ENCODE measurements at places on chromosomes 6 and 20.

DNA sequence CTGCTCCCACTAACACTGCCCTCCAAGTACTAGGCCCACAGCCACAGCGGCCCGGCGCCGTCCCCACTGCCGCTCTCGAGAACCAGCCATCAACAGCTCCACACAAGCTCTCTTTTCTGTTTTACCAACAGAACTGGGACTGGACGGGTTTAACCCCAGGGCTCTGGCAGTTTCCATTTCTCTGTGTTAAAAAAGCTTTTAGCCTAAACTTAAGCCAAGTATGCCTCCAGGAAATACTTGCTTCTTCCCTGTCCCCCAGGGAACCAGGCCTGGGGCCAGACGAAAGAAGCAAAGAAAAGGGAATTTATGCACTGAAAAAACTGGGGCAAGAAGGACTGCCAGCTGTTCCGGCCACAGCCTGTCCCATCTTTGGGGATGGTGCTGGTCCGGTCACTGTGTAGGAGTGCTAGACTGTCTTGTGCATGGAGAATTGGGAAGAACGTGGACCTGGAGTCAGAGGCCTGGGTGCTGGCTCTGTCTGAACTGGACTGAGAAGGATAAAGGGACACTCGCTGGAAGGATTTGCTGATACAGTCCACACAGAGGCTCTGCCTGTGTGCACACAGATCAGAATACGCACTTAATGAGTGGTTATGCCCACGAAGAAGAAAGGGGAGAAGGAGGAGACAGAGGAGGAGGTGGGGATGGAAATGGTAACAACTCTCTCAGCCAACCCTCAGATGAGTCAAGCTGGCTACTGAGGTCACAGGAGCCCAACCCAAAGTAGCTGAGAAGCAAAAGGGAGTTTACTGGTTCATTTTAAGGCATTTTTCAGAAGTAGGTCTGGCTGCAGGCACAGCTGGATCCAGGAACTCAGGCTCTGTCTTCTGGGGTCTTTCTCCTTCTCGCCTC, 254.4 kb upstream of the PMEPA1 start:
- DNase-seq, result no peak

DNA sequence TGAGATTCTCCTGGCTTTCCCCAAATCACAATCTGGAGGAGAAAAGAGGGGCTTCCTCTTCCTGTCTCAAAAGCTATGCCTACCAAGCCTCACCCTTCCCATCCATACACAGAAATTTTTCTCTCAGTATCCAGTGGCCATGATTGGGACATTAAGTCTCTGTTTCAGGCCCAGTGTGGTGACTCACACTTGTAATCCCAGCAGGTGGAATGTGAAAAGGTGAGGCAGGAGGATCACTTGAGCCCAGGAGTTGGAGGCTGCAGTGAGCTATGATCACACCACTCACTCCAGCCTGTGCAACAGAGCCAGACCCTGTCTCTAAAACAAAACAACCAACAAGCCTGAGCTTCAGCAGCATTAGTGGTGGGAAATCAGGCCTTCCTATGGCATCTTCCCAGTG, 210.0 kb downstream of the OGFRL1 start:
- no peak for DNase-seq

GRCh38 chr6:41781366-41781730, 766 bp downstream of the PRICKLE4 start:
- DNase-seq, result no peak

DNA sequence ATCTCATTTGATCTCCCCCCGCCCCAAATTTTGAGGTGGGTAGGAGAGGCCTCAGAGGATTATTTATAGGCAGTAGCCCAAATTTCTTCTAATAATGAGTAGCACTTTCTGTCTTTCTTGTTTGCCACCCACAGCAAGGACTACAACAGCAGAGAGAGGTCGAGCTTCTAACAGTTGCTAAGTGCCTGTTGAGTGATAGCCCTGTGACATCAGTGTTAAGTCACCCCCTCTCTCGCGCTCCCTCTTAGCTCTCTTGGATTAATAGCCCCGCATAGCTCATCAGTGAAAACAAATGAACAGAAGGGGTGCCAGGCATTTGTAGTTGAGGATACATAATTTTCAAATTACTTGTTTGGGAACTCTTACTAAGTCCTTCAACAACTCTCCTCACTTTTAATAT, 3.5 kb downstream of the ANKRD60 start:
- DNase-seq, result no peak

GRCh38 chr20:23293689-23294088, 56.9 kb upstream of the NXT1 start:
- no peak for DNase-seq

GRCh38 chr20:15200147-15200565, 862.7 kb upstream of the FLRT3 start:
- no peak for DNase-seq
